Astrocyte of the spinal cord (primary cell): ENCODE measurements at places on chromosomes 5 and 9.

GRCh38 chr5:68950125-68950524, 143.7 kb upstream of the SLC30A5 start:
- DNase-seq = no peak

DNA sequence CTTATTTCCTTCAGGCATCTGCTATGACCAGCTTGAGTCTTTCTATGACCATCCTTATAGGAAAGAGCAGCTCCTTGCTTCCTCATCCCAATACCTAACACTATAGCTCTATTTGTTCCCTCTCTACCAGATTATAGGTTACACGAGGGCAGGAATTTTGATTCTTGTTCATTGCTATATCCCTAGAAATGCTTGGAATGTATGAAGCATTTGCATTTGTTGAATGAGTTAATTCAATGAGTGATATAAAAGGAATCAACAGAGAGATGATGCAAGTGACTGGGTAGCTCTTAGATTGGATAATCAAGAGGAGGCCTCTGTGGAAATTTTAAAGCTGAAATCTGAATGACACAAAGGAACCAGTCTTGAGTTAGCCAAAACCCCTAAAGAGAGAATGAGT, 13.9 kb downstream of the ZCCHC9 start:
- DNase-seq = peak; percentile 18

- DNase-seq = no peak
Measured at GRCh38 chr5:58523956-58524355, 32.7 kb downstream of the GAPT start.

DNA sequence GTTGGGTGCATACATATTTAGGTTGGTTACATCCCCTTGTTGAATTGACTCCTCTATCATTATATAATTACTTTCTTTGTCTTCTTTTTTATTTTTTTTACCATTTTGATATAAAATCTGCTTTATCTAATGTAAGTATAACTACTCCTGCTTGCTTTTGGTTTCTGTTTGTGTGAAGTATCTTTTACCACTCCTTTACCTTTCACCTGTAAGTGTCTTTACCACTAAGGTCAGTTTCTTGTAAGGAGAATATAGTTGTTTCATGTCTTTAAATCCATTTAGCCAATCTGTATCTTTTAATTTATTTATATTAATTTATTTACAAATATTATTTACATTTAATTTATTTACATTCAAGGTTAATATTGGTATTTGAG, 33.0 kb downstream of the INSL4 start:
- no peak for DNase-seq

GRCh38 chr9:6880626-6881025, 122.9 kb downstream of the KDM4C start:
- DNase-seq = no peak

- DNase-seq = no peak
Measured at GRCh38 chr5:1896602-1897376, 14.1 kb upstream of the IRX4 start.

- no peak for DNase-seq
Measured at GRCh38 chr5:135145985-135146384, 112.0 kb upstream of the PITX1 start.

- peak; percentile 36 for DNase-seq
Measured at GRCh38 chr5:10328323-10328722, 20.6 kb upstream of the CMBL start.

DNA sequence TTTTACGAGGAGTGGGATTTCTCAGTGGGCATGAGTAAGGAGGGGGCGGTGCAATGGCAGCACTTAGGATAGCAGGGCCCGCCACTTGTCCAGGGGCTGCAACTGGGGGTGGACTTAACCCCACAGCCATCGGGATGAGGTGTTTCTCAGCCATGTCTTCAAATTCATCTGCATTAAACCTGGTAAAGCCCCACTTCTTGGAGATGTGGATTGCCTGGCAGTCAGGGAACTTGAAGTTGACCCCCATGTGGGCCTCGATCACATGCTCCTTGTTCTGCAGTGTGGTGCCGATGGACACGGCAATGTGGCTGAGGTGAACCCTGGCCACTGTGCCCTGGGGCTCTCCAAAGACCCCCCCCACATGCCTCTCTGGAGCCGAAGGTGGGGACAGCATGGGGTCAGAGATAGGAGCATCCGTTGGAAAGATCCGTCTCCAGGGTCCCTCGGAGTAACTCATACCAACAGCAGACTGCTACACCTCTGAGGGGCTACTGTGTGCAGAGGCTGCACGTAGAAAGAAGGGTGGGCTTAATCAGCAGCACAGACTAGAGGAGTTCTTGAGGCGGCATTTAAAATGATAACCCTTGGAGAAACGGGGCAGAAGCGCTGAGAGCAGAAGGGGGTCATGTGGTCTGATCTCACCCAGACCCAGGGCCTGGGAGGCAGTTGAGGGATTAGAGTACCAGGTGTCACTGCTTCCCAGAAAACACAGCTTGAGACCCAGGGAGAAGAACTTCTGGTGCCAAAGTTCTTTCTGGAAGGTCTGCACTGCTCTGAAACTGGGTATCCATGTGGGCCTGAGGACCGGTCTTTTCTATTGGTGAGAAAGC, 141.4 kb downstream of the MTX3 start:
- DNase-seq = no peak

- DNase-seq = no peak
Measured at GRCh38 chr9:135551031-135551430, 5.1 kb downstream of the OBP2A start.

DNA sequence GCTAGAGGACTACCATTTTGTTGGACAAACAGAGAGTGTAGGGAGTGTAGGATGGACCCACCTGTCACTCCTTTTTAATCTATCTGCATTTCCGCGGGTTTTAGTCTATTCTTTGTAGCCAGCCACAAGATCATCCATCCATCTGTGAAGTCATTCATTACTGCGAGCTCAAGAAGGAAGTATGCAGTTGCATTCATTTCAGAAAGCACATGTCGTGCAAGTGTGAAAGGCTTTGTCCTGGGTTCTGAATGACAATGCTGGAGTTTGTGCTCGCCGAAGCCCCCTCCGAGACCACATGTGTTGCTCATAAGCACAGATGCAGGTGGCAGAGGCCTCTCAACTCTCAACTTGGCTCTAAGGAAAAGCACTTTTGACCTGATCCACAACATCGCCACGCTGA, 70.3 kb upstream of the BASP1 start:
- DNase-seq = no peak

DNA sequence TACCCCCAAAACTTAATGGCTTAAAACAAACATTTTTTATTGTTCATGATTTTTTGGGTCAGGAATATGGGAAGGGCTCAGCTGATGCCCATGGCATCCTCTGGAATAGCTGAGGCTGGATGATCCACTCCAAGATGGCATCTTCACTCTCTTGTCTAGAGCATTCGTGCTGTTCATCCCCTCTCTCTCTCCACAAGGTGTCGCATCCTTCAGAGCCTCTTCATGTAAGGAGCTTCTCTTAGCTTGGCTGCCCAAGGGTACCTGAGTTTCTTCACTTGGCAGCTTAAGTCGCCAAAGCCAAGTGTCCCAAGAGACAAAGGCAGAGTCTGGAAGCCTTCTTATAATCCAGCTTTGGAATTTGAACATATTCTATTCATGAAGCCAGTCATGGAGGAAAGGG, 294.7 kb downstream of the CHSY3 start:
- peak; percentile 32 for DNase-seq

DNA sequence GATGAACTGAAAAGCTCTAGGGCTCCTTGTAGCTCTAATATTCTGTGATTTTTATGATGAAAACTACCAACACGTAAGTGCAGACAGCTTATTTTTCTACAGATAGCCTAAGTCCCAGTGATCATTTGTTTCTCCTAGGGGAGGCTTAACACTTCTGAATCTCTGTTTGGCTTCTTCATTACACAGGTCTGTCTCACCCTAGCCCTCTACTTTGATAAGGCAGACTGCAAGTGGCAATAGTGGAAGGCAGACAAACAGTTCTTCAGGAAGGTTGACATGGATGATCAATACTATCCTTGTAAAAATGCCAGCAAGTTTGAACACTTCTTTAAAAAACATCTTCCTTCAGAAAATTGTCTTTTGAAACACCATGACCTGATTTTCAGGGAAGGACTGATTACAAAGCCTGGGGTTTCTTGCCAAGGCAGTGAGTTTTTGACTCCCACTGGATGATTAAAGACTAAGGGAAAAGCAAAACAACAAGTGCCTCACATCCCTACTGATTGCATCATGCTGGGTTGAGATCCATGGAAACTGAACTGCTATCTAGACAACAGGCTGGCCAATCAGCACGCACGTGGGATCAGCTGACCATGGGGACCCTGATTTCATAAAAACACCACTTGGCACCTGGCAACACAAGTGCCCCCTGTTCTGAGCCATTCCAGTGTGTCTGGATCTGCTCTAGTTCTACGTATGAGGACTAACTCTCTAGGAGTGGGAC, 212.2 kb downstream of the SMARCA2 start:
- peak; percentile 36 for DNase-seq

DNA sequence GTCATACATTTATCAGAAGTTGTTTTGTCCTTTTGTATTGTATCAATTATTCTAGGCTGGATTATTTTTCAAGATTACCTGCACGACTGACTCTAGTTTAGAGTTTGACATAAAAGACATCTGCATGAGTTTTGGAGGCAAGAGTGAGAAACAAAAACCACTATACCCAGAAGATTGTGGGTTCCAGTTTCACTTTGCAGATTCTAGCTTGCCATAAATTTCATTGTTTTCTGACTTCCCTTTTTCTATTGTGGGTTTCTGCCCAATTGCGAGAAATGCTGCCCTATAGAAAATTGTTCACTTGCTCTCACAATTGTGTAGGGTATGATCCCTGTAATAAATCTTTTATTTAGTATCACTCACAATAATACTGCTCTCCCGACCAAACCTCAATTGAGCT, 1043.4 kb upstream of the CDH10 start:
- no peak for DNase-seq

DNA sequence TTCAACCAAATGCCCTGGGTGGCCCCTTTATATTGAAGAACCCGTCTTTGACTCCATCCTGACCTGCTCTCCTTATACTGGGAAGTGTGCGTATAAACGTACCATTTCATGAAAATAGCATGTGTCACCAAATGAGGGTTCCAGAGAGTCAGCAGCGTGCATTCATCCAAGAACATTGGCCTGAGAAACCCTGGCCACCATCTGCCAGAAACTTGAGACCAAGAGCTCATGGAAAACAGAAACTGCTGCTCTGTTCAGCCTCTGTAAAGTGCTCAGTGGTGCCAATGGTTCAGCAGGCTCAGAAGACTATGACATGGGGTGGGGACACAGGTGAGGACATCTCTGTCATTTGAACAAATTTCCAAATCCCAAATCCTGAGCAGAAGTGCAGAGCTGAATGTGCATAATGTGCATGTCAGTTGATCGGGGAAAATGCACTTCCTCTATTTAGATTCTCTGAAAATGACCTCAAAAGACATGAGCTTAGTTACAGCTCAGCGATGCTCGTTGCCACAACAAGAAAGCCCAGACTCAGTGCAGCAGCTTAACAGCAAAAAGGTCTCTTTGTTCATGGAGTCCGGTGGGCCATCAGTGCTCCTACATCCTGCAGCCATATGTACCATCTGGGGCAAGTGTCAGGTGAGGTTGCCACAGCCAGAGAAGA, 176.1 kb downstream of the ATPSCKMT start:
- DNase-seq = no peak

DNA sequence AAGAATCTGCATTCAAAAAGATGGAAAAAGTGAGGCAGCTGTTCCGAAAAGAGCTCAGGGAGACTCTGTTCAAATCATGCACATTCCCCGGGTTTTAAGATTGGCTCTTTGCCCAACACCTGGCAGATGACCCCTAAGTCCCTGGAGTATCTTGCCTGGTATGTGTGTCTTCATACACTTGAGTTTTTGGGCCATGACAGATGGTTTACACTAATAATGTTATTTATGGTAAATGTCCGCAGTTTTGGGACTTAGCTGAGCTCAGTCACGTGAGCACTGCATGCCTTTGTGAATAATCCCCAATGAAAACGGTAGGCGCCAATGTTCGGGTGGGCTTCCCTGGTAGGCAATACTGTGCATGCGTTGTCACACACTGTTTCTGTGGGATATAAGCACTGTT, 316.1 kb downstream of the PRDM9 start:
- no peak for DNase-seq

- no peak for DNase-seq
Measured at GRCh38 chr9:99192786-99193465, 28.8 kb downstream of the ALG2 start.

- no peak for DNase-seq
Measured at GRCh38 chr5:180806351-180807011, 3.9 kb upstream of the MGAT1 start.

GRCh38 chr5:139647506-139648204, 494 bp upstream of the CXXC5 start:
- DNase-seq = no peak

DNA sequence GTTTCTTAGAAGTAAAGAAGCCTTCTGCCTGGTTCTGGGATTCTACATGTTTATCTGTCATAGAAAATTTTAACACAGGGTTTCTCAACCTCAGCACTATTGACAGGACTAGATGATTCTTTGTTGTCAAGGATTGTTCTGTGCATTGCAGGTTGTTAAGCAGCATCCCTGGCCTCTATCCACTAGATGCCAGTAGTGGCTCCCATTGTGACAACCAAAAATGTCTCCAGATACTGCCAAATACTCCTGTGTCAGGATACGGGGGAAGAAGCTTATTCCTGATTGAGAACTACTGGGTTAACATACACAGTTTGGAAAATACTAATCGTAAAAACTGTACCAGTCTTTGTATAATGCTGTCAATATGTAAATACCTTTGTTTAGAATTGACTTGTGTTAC, 167.1 kb downstream of the NIPBL start:
- DNase-seq = peak; percentile 7

DNA sequence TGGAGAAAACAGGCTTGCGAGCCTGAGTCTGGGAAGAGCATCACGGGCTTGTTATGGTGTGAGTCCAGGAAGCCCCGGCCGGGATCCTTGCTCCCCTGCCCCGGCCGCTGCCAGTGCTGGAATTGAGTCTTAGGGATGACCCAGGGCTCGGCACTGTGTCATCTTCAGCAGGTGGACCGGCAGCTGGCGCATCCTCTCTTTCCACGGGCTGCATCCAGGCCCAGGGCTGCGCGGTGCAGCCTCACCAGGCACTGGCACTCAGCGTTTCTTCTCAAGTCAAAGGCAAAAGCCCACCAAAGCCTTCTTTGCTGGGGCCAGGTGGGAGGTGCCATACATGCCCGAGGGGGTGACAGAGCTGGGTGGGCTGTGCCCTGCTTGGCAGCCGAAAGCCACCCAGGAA, 46.6 kb downstream of the COL5A1 start:
- DNase-seq = no peak
